ENCODE measurements at places on chromosomes 13 and 19.
A peak's percentile ranks its signal among the peaks of the same experiment; 100 is the strongest.

- no peak for DNase-seq
Measured at GRCh38 chr13:102561933-102562332, 34.9 kb upstream of the TPP2 start.

DNA sequence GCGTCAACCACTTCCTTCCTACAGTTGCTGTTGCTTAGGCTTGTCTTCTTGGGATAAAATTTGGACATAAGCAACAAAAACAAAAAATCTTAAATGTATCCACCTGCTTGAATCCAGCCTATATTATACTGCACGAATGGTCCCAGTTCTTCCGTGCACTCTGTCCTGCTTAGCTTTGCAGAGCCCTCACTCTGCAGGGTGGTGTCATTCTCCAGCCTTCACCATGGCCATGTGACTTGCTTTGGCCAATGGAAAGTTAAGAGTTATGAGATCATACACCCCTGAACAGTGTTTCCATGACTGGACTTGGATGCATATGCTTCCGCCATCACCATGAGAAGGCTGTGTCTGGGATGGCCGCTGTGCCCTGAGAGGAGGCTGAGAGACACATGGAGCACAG lies 27.4 kb upstream of the SACS start:
- DNase-seq: no peak

DNA sequence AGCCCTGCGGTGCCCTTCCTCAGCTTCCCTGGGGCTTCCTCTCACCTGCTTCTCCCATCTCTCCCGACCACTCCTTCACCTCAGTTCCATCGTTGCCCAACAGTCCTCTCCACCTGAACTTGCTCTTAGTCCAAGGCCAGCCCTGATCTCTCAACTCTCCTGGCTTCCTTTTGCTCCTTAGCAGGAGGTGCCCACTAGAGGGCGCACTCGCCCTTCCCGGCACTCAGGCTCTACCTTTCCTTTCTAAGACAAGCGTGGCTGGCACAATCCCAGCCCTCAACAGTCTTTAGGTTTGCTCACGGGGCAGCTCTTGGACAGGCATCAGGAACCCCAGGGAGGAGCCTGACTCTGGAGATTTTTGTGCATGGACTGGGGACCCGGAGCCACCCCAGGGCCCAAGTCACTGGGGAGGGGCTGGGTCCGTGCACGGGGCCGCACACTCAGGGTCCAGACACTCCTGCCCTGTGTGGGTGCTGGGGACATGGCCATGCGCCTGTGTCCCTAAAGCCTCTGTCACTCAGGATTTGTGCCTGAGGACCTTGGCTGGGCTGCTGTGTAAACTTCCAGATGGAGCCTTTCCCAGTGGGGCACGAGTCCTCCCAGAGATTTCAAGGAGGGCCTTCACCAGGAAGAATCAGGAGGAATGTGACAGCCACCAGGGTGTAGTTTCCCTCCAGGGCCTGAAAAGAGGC lies 12.1 kb upstream of the CEACAM8 start:
- peak; percentile 23 for DNase-seq

- DNase-seq: no peak
Measured at GRCh38 chr13:114126789-114127472, 5.5 kb downstream of the RASA3 start.

DNA sequence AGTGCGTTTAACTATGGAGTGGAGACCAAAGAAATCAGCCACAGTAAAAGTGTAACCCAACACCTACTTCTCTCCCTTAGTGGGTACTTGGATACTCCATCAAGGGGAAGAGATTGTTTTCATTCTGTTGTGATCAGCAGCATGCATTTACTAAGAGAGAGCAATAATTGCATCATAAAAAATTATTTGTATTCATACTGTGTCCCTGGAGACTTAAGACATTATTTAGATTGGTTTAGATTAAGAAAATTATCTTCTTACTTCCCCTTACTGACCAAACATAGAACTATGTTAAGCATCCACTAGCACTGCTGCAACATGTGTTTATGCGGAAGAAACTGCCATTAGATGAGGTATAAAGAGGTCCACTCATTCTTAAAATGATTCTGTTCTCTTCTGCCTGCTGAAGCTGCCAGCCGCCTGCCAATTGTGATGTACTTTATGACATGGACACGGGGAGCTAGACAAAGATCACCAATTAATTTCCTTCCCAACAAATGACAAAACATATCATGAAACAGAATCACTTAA lies 738.5 kb downstream of the DIAPH3 start:
- DNase-seq: no peak

- peak; percentile 84 for DNase-seq
Measured at GRCh38 chr19:55160128-55160985, 2.8 kb upstream of the TNNI3 start.

DNA sequence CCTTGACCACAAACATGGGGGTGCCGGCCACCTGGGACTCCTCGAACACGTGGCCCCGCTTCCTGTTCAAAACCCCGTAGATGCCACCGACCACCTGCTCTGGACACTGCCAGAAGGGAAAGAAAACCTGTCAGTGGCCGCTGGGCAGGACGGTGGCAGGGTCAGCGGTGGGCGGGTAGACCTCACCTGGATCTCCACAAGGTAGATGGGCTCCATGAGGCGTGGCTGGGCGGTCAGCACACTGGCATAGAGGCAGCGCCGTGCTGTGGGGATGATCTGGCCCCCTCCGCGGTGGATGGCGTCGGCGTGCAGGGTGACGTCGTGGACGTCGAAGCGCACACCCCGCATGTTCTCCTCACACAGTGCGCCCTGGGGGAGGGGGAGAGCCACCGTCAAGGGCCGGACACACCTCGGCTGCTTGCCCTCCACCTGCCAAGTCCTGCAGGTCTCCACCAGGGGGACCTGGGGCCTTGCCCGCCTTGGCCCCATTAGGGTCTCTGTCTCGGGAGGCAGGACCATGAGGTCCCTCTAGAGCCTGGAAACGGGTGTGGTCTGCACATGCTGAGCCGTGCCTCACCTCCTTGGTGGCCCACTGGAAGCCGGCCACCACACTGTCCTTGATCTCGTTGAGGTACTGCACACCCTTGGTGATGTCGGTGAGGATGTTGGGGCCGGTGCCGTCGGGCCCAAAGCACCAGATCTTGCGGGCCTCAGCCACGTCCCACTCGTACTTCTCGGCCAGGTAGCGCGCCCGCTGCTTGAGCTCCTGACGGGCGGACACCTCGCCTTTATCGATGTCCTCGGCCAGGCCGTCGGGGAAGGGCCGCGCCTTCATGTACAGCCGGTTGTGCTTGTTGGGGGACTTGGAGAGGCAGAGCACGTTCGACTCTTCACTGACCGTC lies 6.6 kb upstream of the DAPK3 start:
- DNase-seq: no peak

DNA sequence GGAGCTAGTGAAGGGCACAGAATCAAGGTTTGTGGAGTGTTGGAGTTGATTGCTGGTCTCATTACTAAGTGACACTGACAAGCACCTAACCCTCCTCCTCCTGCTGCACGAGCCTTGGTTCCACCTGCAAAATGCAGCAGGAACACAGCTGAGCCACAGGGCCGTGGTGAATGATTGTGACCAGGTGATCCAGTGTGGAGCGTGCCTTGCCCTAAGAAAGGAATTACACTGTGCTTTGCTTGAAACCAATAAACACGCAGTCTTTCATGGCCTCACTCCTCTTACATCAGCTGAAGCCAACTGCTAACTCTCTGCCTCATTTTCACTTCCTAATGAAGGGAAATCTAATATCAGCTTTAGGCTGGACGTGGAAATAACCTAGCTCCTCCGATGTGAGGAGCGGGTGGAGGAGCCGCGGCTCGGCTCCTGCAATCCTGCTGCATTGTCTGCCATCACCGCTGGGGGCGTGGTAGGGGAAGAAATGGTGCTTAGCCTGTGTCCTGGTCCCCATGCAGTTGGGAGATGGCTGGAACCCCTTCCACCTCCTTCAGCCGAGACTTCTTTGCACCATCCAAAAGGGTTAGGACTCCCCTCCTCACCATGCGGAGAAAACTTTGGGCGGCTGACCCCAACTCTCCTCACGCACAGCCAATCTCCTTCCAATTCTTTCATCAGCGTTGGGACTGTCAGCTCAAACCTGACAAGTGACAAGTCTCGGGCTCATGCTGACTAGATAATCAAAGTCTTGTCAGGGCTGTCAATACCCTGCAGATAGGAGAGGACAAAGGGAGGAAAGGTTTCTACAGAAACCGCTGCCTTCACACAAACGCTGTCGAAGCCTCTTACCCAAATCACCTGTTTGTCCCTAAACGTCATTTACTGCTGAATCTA lies 427.9 kb downstream of the ZNF536 start:
- peak; percentile 44 for DNase-seq

GRCh38 chr13:112062571-112063570 lies 4.1 kb upstream of the SOX1 start:
- DNase-seq: no peak

DNA sequence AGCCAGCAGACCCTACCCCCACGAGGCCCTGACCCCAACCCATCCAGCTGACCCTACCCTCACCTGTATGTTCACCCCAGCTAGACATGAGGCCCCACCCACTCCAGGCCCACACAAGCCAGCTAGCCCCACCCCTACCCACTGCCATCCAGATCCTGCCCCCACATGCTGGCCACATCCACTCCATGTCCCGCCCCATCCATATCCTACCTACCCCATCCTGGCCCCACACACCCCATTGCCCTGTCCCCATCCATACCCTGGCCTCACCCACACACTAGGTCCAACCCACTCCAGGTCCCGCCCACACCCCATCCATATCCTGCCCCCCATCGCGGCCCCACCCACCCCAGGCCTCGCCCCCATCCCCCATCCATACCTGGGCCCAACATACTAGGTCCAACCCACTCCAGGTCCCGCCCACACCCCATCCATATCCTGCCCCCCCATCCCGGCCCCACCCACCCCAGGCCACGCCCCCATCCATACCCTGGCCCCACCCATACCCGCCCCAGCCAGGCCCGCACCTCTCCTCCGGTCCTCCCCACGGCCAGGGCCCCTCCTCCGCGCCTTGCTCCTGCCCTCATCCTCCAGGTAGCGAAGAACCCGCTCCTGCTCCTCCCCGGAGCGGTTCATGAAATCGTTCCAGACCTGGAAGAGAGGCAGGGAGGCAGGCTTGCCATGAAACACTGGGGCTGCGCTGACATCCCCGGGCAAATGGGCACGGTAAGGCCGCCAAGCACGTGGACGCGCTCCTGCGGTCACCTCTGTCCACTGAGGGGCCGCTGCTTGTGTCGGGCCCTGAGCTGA lies 7.2 kb downstream of the RNU6-9 start:
- DNase-seq: no peak

- DNase-seq: peak; percentile 58
Measured at GRCh38 chr19:33388725-33389420, 15.4 kb downstream of the CEBPG start.

DNA sequence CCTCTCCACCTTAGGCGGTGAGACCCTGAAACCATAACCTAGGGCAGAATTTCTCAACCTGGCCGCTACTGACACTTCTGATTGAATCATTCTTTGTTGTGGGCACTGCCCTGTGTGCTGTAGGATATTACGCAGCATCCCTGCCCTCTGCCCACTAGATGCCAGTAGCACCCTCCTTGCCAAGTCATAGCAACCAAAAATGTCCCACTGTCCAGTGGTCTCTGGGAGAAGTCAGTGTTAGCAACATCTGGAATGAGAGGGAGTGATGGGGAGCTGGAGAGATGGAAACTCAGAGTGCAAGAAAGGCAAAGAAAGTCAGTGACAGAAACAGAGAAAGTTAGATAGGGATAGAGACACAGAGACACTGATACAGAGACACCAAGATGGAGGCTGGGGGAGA lies 13.6 kb downstream of the KLK4 start:
- no peak for DNase-seq

DNA sequence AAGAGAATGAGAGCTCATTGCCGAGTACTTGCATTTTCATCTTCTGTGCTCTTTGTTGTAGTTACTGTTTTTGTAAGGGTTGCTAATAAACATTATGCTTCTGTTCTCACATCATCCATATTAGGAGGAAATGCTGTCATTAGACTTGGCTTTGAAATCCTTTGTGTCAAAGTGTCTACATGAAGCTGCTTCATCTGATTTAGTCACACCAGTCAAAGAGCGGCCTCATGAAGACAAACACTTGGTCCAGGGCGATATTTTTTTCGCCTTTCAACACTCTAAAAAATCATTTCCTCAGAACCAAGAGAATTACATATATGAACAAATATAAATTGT lies 105.0 kb downstream of the SPRY2 start:
- DNase-seq: no peak

- DNase-seq: no peak
Measured at GRCh38 chr19:45587873-45588272, 3.3 kb upstream of the OPA3 start.

DNA sequence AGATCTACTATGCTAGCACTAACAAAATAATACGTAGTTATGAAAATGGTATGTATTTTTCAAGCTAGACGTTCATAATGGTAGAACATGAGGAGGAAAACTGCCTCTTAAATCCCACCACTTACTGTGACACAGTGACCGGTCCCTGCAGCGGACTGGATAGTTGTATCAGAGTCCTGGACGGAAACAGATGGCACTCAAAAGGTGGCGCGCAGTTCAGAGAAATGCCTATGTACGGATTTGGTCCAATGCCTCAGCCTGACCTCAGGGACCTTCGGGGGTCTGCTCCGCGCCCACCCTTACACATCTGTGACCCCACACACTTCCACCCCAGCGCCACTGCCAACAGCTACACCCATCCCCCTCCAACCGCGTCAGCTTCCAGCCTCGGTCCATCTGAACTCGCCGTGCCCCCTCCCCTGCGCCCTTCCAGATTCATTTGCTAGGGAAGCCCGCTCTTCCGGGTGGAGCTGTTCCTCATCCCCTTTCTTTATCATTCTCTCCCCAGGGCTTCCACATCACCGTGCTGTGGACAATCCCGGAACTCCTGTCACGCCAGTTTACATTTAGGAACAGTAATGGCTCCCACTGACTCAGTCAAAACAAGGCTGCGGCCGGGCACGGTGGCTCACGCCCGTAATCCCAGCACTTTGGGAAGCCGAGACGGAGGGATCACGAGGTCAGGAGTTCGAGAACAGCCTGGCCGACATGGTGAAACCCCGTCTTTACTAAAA lies 792 bp upstream of the LENG8 start:
- peak; percentile 52 for DNase-seq

DNA sequence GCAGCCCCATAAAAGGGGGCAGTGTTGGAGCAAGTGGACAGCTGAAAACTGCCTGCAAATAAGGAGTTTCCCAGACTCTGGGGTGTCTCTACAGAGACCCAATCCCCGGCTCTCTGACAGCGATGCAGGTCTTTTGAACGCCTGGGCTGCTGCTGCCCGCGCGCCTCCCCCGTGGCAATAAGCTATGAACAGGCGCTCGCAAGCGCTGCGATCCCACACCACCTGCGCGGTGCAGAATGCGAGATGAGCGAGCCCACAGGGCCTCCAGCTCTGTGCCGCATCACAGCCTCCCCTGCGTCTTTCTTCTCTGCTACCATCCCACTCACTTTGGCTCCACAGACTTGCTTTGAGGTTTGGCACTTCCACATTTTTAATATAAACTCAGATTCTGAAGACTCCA lies 62.3 kb downstream of the KCTD15 start:
- DNase-seq: no peak

GRCh38 chr13:21812192-21812626 lies 141.3 kb downstream of the FGF9 start:
- no peak for DNase-seq

DNA sequence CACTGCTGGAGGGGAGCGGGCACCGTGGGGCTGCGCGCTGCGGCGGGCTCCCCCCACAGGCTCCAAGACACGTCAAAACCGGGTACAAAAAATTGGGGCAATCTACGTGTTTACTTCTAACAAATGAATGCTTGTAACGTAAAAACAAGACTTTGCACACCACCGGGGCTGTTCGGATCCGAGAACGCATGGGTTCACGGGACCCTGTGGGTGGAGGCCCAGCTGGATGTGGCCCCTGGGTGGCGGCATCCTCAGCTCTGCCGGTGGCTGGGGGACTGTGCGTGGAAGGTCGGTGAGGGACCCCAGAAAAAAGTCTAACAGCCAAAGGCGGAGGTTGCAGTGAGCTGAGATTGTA lies 10.3 kb upstream of the SLC7A10 start:
- DNase-seq: no peak

- no peak for DNase-seq
Measured at GRCh38 chr13:106373304-106373988, 162.0 kb downstream of the EFNB2 start.
